ENCODE measurements at places on chromosomes 4 and X.

DNA sequence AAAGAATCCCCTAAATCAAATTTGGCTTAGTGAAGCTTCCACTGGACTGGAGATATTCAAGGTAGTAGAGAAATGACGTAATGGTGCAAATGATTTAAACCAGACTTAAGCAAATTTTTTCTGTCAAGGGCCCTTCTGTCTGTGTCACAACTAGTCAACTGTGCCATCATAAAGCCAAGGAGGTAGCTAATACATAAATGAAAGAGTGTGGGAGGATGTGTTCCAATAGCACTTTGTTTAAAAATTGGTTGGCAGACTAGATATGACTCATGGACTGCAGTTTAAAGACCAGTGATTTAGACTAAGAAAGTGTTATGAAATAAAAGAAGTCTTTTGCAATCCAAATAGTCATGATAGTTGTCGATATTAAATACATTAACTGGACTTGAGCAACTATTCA, 24.3 kb upstream of the TEX13C start:
- no peak for DNase-seq

GRCh38 chr4:80042821-80043220, 30.2 kb downstream of the ANTXR2 start:
- no peak for DNase-seq

DNA sequence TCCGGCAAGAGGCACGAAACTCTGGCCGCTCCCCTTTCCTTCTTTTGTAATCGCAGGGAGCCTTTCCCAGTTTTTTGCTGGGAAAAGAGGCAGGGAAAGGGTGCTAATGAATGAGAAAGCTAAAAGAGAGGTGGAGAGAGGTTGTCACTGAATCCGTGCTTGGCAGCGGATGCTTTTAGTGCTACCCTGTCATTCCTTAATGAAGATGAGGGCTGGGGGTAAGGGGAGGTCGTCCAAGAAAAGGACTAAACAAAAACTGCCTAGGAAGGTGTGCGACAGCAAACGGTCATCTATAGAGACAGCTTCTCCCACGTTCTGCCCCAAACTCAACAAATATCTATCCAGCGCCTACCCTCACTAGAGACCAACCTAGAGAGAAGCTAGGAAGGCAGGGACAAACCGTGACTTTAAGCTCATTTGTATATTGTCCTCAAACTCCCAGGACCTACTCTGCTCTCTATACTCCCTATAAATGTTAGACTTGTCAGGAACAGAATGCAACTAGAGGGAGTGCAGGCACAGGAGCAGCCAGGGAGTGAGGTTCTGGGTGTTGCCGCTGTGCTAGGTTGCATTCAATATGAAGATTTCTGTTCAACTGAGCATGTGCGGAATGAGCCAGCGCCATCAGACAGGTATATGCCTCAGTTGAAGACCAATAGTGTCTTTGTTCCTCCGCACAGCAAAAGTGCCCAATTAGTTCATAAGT, 777 bp upstream of the CASK start:
- no peak for DNase-seq

GRCh38 chr4:38091636-38092035, 131.4 kb downstream of the PTTG2 start:
- DNase-seq, result no peak

DNA sequence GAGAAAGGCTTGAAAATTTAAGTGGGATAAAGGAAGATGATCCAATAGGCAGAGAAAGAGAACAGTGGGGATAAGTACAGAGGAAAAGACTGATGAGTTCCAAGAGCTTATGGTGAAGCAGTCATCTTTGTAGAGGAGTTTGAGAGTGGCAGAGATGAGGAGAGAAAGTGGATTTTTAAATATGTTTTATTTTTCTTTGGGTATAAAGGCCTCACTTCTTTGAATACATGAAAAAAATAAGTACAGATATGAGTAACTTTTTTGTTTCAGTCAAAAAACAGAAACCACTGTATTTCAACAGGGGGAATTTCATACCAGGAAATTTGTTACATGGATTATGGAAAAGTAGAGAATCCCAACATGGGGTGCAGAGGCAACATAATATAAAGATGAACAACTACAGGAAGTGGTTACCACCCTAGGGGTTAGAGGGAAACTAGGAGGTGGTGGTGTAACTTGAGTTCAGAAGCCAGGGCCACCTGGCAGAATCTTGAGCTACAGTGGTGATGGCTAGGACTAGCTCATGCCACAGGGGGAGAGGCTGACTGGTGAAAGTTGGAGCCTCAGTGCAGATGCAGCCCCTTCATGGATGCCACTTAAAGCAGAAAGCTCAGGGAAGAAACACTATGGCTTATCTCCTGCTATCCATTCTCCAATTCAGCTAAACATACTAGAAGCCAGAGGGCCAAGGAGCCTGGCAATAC, 3.4 kb upstream of the CYBB start:
- no peak for DNase-seq

DNA sequence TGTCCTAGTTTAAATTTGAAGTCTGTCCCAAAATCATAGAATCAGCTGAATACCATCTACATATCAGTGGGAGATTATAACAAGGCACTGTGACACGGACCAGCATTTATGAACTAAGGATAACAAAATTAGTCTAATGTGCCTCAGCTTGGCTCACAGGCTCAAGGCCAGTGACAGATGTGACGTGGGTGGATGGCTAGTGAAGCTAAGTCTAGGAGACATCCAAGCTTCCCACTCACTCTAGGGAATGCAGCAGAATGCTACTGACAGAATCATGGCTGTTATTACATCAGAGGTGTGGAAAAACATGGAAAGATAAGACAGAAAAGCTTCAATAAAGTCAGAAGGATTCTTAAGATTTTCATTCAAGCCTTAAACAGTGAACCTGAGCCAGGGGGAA, 329.9 kb downstream of the NAF1 start:
- no peak for DNase-seq

Measured in left forelimb (tissue), 1 donor.